ENCODE measurements at places on chromosomes 12 and 14.

- DNase-seq: no peak
These were observed 27.2 kb downstream of the KLC1 start for GRCh38 chr14:103656031-103656755.

GRCh38 chr14:51093371-51094281, 1.3 kb downstream of the TRIM9 start:
- DNase-seq: no peak

GRCh38 chr12:53484686-53485575, 14.3 kb downstream of the MAP3K12 start:
- DNase-seq: no peak

DNA sequence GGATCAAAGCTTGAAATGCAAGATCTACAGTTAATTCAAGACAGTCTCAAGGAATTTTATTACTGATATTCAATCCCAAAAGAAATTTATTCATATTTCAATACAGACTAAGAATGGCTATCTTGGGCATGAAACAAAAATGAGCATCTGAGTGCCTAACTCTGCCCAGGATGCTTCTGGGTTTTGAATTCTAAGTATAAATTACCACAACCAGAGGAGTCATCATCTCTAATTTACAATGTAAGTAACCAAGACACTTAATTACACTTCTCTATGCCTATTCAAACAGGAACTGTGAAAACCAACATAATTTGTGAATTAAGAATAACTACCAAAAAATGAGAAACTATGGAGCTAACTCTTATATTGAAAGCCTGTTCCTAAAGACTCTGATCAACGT, 14.1 kb downstream of the OSBPL8 start:
- no peak for DNase-seq

DNA sequence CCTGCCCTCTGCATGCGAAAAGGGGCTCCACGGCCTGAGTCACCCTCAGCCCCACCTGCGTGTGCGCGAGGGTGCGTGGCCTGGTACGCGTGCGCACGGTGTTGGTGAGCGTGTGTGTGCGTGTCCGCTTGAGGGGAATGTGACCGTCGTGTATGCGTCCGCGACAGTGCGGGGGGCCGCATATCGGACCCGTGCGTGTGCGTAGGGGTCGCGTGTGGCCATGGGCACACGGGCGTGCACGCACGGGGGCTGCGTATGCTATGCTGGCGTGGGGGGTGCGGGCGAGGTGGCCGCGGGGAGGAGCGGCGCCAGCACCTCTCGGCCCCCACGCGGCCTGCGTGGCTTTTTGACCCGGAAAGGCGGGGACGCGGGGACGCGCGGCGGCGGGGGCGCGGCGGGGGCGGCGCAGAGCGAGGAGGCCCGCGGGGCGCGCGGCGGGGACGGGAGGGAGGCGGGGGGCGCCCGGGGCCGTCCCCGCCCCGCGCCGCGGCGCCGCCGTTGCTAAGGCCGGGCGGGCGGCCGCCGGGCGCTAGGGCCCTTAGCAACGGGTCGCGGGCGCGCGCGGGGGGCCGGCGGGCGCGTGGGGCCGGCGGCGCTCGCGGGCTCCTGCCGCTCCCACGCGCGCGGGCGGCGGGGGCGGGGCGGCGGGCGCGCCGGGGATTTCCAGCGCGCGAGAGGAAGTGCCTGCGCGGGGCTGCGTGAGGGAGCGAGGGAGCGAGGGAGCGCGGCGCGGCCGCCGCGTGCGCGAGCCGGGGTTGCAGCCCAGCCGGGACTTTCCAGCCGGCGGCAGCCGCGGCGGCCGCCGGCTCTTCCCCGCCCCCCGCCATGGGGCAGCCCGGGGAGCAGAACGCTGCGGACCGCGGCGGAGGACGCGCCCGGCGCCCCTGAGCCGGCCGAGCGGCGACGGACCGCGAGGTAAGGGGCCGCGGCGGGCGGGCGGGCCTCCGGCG, at the start of gene TRAF3:
TSS of gene TRAF3 (plus strand) at position 689 of the 950 bp plus-strand sequence. CDS start 92,753 bp downstream, outside the sequence.
- DNase-seq: peak; percentile 68

- DNase-seq: no peak
These were observed 5.0 kb upstream of the CYP46A1 start for GRCh38 chr14:99679111-99679510.

- no peak for DNase-seq
These were observed 70.1 kb downstream of the PRKD1 start for GRCh38 chr14:29857551-29857950.

DNA sequence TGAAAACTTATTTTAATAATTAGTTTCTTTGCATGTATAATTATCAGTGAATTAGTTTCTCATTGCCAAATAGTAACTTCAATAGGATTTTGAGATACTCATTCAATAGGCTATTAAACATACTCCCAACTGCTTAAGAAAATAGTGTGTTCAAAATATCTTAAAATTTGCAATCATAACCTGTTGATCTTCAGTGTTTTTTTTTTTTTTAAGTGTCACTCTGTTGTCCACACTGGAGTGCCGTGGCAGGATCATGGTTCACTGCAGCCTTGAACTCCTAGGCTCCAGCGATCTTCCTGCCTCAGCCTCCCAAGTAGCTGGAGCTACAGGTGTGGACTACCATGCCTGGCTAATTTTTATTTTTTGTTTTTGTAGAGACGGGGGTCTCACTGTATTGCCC, 1.5 kb upstream of the YARS2 start:
- no peak for DNase-seq

- no peak for DNase-seq
These were observed 109.8 kb upstream of the FOXG1 start for GRCh38 chr14:28656704-28657255.

DNA sequence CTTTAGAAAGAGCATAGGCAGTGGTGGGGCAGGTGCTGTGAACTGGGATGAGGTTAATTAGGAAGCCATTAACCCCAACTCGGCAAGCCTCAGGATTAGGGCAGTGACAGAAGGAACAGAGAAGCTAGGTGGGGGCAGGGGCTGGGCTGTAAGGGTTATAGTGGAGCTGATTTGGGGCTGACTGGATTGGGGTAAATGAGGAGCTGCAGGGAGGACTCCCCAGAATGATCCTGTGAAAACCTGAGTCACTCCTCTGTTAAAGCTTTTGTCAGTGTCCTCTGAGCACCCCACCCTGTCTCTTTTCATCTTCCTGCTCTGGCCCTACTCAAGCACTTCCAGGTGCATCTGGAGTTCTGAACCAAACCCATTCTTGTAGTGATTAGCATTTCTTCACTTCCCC, 4.4 kb downstream of the KLC1 start:
- DNase-seq: no peak

- DNase-seq: no peak
These were observed 181.1 kb downstream of the SLC15A5 start for GRCh38 chr12:16096273-16096849.

GRCh38 chr12:76558684-76559399, 729 bp downstream of the OSBPL8 start:
- DNase-seq: peak; percentile 46

- DNase-seq: no peak
These were observed 1.6 kb upstream of the WIF1 start for GRCh38 chr12:65122703-65123102.

DNA sequence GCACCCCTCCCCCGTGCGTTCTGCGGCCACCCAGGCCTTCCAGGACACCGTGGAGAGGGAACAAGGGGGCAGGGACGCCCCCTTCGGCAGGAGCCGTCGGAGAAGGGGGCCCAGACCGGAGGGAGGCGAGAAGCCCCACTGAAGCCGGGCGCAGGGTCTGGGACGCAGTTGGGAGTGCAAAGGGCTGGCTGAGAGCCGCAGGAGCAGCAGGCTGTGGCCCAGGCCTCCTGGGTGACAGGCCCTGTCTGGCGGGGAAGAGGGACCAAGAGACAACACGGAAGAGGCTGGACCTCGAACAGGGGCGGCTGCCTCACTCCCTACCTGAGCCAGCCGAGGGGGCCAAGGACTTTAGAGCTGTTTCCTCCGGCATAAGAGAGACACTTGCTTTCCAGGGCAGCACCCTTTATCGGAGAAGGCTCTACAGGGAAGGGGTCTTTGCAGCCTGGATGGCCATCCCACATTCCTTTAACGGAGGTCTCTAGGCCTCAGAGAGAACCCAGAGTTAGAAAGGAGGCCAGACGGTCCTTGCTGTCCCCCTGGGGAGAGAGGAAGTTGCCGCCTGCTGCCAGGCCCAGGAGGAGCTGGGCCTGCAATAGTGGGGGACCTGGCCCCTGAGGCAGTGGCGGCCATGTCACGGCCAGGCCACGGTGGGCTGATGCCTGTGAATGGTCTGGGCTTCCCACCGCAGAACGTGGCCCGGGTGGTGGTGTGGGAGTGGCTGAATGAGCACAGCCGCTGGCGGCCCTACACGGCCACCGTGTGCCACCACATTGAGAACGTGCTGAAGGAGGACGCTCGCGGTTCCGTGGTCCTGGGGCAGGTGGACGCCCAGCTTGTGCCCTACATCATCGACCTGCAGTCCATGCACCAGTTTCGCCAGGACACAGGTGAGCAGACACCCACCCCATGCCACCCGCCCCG, 1.3 kb downstream of the DTX1 start:
- DNase-seq: no peak

DNA sequence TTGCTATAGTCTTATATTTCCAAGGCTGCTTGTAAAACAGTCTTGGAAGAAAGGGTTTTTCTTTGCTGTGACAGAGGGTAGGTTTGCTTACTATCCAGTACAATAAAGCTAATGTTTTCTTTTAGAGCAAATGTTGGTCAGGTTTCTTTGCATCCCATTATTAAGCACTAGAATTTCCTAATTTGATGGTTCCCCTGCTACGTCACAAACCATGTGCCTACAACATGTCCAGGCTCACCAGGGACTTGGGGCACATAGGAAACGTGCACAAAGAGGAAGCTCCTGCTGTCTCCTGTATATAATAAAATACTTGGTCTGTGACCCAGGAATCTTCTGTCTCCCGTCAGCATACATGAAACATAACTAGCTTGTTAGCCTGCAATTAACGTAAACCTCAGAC, 486.3 kb upstream of the LRFN5 start:
- no peak for DNase-seq

GRCh38 chr12:117053597-117054201, 45.5 kb downstream of the TESC start:
- no peak for DNase-seq

DNA sequence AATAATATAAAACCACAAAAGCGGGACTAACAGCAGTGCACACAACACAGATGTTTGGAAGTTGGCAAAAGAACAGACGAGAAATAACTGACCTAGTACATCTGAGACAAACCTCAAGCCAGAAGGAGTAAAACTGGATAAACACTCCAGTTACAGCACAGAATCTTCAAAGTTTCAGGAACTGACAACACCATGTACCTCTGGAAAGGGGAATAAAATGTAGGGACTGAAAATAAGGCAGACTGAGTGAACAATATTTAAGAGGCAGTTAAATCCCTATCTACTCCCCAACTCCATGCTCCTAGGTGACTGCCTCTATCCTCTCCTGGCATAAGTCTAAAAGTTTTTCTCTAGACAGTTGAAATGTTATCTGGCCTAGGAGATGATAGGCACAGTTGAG, 57.9 kb downstream of the ZFYVE21 start:
- no peak for DNase-seq

GRCh38 chr12:6452245-6452943, 552 bp downstream of the TAPBPL start:
- DNase-seq: peak; percentile 30

GRCh38 chr12:100737168-100737567, 57.4 kb upstream of the ANO4 start:
- no peak for DNase-seq

GRCh38 chr12:93902736-93903562, 225.8 kb downstream of the CRADD start:
- DNase-seq: no peak

- DNase-seq: no peak
These were observed 680.3 kb downstream of the MED13L start for GRCh38 chr12:115597157-115597712.

DNA sequence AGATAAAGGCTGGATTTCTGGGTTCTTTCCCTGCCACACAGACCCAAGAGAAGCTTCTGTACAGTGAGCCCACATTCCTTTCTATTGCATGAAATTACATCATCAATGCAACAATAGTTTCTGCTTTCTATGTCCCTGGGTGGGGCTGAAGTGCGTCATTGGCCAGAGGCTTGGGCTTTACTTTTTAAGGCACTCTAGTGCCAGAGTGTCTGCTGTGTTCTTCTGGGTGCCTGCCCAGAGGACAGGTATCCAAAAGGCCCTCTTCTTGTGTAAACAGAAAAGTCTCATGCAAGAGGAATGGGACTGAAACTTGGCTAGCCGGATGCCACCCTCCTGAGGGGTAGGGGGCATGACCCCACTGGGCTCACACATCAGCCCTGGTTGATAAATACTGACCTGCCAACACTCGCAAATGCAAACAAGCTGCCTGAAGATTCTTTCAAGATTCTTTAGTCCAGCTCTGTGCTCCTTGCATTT, 5.9 kb downstream of the KRT86 start:
- peak; percentile 33 for DNase-seq

- peak; percentile 89 for DNase-seq
These were observed 167.4 kb upstream of the HMGA2 start for GRCh38 chr12:65656891-65657351.

- no peak for DNase-seq
These were observed 41.7 kb downstream of the PRKD1 start for GRCh38 chr14:29885988-29886387.

DNA sequence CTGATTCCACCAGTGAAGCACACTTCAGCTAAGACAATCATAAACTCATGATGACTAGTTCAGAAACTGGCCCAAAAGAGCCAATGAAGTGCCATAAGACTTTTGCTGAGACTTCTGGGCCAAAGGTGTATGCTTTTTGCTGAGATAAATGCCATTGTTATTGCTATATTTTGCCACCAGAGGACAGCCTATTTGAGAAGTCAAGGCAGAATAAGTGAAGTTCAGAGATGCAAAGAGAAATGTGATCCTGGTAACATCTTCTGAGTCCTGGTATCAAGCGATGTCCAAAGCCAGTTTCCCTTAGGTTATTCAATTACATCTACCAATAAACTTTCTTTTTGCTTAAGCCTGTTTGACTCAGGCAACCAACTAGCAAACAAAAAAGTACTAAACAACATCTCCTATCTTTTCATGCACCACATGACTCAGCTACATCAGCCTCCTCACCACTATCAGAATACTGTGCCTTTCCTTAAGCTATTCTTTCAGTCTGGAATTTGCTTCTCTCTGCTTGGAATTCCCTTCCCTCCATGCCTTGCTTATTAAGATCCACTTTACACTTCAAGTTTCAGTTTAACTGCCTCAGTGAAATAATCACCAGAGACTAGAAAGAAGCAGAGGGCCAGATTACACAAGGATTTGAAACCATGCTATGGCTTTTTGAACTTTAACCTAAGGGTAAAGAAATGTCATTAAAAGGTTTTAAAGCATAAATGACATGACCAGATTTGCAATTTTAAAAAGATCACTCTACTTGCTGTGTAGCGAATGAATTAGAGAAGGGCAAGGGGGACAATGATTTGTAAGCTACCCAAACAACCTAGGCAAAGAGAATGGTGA, 14.0 kb downstream of the CRY1 start:
- DNase-seq: peak; percentile 57

- DNase-seq: no peak
These were observed 30.3 kb downstream of the MIA2 start for GRCh38 chr14:39264057-39264456.

- DNase-seq: no peak
These were observed 154.5 kb downstream of the MON2 start for GRCh38 chr12:62621101-62621638.

GRCh38 chr14:104101086-104101621, 15.7 kb downstream of the ASPG start:
- no peak for DNase-seq

- DNase-seq: no peak
These were observed 352.0 kb downstream of the NPAS3 start for GRCh38 chr14:33290641-33291040.

GRCh38 chr12:94586589-94587259, 63.6 kb downstream of the TMCC3 start:
- DNase-seq: peak; percentile 94
